Activated gamma-delta T cell (primary cell): ENCODE measurements at places on chromosomes 5 and 9.

- DNase-seq, result no peak
These were observed 338.8 kb downstream of the ARL15 start for GRCh38 chr5:53971551-53971950.

GRCh38 chr5:91929522-91929817 lies 546.4 kb upstream of the ARRDC3 start:
- no peak for DNase-seq

GRCh38 chr5:113039229-113039933 lies 62.8 kb downstream of the DCP2 start:
- DNase-seq, result no peak

DNA sequence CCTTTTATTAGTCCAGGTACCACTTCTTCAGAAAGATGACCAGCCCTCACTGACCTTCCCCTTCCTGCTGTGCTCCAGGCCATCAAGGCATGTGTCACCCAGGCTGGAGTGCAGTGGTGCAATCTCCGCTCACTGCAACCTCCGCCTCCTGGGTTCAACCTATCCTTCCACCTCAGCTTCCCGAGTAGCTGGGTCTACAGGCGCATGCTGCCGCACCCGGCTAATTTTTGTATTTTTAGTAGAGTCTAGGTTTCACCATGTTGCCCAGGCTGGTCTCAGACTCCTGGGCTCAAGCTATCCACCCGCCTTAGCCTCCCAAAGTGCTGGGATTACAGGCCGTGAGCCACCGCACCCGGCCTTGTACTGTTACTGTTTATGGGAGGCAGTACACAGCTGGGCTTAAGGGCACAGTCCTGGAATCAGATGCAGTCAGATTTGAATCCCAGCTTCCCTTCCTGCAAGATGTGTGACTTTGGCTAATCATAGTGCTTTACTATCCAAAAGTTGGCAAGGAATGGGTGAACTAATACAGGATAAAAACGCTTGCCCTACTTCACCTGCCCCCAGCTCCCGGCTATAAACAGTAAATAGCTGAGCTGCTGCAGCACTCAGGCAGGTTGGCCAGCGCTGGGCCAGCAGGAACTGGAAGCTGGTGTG lies 483 bp upstream of the EIF4EBP3 start:
- DNase-seq, result no peak

GRCh38 chr5:123000731-123001130 lies 35.8 kb downstream of the PPIC start:
- DNase-seq, result no peak

DNA sequence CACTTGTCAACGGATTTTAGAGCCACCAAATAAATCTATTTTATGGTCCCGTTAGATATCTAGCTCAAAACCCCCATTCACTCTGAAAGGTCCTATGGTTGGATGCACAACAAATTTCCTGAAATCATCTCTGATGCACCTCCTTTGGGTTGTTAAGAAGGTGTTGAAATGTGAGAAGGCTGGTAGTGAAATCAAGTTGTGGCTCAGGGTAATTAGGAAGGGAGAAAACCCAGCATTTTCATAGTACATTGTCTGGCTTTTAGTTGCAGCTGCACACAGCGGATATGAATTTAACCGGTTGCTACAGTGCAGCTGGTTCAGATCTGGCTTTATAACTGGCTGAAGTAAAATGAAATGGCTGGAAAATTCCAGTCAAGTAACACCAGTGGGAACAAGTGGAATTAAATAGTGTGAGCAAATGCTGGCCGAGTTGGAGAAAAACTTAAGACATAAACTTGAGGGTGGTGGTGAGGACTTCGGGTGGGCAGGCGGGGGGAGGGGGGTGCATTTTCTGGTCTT lies 17.6 kb downstream of the RGMB start:
- DNase-seq, result no peak

DNA sequence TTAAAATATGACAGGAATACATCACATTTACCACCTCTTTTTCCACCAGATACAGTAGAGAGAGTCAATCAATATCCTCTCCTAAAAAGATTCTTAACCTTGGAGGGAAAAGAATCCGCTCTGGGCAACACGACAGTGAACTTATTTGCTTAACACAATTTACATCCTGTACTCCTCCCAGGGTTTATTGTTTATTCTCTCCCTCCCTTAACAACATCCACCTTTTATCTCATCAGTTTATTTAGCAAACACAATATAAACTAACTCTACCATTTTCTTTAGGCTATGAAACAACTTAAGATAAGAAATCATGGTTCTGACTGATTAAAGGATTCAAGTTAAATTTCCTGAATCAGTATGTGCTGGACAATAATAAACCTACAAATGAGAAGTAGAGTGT lies 50.9 kb downstream of the CERT1 start:
- no peak for DNase-seq

- DNase-seq, result no peak
These were observed 16.2 kb upstream of the TDRD7 start for GRCh38 chr9:97395745-97396144.

GRCh38 chr5:37835380-37835973 lies 4.4 kb downstream of the GDNF start:
- DNase-seq, result no peak

DNA sequence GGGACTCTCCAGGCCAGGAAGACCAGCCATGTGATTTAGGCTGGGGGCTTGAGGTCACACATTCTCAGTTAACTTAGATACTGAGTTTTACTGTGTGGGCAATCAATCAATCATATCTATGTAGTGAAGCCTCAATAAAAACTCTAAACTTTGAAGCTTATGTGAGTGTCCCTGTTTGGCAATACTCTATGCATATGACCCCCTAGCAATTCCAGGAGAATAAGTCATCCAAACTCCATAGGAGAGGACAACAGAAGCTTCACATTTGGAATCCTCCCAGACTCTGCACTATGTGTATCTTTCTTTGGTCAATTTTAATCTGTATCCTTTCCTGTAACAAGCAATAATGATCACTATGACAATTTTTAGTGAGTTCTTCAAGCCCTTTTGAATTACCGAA lies 216.8 kb upstream of the RGMB start:
- DNase-seq, result no peak

DNA sequence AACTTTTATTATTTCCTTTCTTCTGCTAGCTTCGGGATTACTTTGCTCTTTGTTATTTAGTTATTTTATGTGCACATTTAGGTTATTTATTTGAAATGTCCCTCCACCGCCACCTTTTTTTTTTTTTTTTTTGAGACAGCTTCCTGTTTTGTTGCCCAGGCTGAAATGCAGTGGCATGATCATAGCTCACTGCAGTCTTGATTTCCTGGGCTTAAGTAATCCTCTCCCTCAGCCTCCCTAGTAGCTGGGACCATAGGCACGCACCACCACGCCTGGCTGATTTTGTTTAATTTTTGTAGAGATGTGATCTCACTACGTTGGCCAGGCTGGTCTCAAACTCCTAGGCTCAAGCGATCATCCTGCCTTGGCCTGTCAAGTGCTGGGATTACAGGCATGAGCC lies 38.5 kb downstream of the RIC1 start:
- DNase-seq, result no peak

- no peak for DNase-seq
These were observed 424.1 kb upstream of the CD180 start for GRCh38 chr5:67620424-67621397.

DNA sequence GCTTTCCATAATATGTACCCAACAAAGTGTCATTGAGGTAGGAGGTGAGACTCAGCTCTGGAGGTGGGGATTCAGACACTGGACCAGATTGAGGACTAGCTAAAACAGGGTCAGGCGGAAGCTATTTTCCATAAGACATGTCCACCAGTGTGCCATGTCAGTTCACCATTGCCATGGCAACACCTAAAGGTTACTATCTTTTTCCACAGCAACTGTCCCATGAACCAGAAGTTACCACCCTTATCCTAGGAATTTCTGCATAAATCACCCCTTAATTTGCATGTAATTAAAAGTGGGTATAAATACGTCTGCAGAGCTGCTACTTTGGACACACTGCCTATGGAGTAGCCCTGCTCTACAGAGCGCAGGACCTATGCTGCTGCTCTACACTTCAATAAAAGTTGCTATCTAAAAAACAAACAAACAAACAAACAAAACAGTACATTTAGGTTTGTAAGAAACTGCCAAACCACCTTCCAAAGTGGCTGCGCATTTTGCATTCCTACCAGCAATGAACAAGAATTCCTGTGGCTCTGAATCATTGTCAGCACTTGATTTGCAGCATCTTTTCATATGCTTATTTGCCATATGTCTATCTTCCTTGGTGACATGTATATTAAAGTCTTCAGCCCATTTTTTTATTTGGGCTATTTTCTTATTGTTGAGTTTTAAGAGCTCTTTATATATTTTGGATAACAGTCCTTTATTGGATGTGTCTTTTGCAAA lies 18.0 kb upstream of the TRIM32 start:
- no peak for DNase-seq

GRCh38 chr5:10546186-10546585 lies 17.7 kb upstream of the ANKRD33B start:
- no peak for DNase-seq

- no peak for DNase-seq
These were observed 577.3 kb upstream of the TLE4 start for GRCh38 chr9:78994471-78994870.

- DNase-seq, result no peak
These were observed 4.4 kb downstream of the ST8SIA4 start for GRCh38 chr5:100898504-100899346.
